ENCODE measurements at places on chromosomes 5 and 9.

- DNase-seq = peak; percentile 78
Observed at GRCh38 chr5:42595597-42595996, 161.0 kb upstream of the CCDC152 start.

GRCh38 chr5:75023368-75024159 is 28.8 kb downstream of the GCNT4 start:
- no peak for DNase-seq

DNA sequence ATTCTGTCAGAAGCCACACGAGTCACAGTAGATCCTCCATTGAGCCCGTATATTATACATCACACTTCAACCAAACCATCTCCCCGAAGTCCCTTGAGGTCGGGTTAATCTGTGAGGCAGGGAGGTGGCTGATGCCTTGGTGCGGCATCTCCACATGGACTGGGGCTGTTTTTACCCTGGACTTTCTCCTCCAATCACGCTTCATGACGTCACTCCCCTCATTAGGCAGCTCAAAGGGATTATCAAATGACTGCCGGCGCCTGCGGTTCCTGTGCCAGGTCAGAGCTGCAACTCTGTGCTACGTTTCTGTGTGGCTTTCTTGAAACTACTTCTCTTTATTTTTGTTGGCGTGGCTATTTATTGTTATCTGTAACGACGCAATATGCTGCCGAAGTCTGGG is 53.7 kb downstream of the TMOD1 start:
- DNase-seq = no peak

GRCh38 chr5:76524868-76525267 is 98.3 kb downstream of the F2RL2 start:
- DNase-seq = no peak

DNA sequence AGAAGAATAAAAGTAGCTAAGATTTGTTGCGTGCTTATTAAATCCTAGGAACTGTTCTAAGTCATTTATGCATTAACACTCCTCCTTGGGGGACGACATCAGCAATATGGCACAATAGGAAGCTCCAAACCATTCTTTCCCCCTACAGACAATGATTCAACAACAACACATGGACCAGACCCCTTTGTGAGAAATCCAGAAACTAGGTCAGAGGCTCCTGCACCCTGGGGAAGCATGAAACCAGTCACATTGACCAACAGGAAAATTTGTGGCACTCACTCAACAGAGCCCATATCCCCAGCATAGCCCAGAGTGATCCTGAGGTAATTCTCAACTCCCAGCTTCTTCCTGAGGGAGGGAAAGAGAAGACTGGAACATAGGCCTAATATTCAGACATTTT is 294.4 kb downstream of the HINT1 start:
- no peak for DNase-seq

- no peak for DNase-seq
Observed at GRCh38 chr9:136623842-136624183, 38.9 kb upstream of the EGFL7 start.

DNA sequence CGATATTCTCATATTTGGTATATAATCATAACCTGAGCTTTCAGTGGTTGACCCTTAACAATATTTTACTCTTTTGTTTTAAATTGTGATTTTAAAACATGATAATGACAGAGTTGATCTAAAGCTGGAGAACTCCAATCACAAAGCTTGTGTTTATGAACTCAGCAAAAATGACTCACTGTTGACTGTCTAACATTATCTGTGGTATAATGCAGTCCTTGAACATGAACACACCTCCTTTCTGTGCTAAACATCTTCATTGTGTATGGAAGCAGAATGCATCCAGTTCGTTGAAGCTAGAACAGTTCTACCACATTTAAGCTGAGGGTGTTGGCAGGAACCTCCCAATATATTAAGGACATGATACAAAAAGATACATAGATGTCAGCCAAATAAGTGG is 1030.2 kb upstream of the SEMA6A start:
- no peak for DNase-seq

- peak; percentile 62 for DNase-seq
Observed at GRCh38 chr9:112439171-112439570, 47.5 kb upstream of the KIAA1958 start.

DNA sequence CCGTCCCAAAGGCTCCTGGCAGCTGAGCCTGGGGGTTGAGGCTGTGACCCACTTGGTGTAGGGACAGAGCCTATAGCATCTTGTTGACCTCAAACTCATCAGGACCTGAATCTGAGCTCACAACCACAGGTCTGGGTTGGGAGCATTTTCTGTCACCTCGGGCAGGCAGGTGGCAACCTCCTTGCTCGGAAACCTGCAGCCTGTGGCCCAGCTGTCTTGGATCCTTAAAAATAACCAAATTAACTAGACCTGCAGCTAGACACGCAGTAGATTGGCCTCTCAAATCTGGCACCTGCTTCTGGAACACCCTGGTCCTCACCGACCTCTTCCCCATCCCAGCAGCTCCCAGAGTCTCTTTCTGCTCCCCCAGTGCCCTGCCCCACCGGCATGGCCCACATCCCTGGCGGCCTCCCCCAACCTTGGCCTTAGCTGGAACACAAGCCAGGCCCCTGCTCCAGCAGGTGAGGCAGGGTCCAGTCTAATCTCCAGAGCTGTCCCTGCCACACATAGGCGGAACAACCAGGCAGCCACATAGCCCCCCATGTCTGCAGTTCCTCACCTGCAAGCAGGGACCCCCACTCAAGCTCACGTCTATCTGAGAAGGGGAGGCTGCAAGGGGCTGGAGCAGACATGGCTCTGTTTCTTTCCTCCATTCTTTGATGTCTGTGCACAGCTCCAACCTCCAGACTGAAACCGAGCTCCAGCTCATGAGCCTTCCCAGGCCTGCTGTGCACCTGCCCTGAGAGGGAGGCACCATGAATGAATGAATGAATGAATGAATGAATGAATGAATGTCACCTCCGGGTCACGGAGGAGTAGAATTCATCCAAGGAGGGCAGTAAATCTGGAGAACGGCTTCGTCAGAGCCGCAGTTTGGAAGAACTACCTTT is 28.3 kb downstream of the PAEP start:
- DNase-seq = no peak

DNA sequence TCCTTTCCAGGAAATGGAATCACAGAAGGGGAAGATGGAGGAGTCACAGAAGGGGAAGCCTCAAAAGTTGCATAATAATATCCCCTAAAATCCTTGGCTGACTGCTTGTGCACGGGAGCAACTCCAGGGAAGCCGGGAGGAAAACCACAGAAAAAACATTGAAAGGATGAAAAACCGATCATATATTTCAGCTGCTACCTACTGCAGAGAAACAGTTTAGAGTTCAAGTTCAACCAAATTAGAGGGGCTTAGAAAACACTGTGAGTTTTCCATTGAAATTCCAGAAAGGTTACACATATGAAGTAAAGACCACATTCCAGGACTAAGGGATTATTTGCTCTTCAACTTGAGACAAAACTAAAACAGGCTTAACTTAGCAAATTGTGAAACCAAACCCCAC is 37.6 kb upstream of the MTAP start:
- no peak for DNase-seq

GRCh38 chr5:141522301-141522700 is 33.4 kb downstream of the PCDHGC5 start:
- DNase-seq = no peak

All from NCI-H748 treated with DMSO at 0.1 percent for 48 hours (cell line).